Brain pericyte (primary cell): ENCODE measurements at places on chromosomes 6 and 20.

GRCh38 chr6:148881593-148882311 lies 134.9 kb downstream of the UST start:
- no peak for DNase-seq

DNA sequence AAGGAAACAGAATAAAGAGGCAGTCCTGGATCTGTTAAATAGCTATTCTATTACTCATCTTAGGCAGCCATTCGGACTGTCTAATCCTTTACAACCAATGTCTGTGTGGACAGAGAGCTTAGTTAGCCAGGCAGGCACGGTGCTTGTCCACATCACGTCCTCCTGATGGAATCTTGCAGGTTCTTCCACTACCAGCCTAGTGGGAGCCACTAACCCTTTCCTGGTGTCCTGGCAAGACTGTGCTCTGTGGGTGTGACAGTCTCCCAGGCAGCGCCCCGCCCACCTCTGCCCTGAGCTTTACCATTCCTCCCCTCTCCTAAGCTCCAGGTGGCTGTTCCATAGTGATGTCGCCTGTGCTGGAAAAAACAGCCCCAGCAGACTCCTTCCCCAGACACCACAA lies 78.3 kb upstream of the CLDN20 start:
- no peak for DNase-seq

DNA sequence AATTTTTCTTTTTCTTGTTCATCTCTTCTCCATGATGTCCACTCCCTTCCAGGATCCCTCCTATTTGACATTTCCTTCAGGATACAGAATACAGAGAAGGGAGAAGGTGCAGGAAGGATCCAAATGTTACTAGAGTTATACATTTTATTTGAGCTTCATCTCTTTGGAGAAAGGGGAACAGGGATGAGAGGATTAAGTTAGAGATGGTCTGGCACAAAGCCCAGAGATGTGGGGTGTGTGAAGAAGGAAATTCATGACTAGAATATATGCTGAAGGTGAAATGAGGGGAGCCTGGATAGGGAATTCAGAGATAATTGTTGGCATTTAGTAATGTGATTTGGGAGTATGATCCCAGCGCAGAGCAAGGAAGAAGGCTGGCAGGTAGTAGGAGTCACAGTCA lies 22.5 kb upstream of the SRPK1 start:
- no peak for DNase-seq

GRCh38 chr6:36127462-36128016 lies 2.8 kb upstream of the MAPK13 start:
- DNase-seq, result no peak

- DNase-seq, result no peak
Observed at GRCh38 chr20:1798982-1799381, 96.2 kb upstream of the SIRPA start.

- DNase-seq, result no peak
Observed at GRCh38 chr20:62922451-62922921, 3.8 kb downstream of the DIDO1 start.

- DNase-seq, result no peak
Observed at GRCh38 chr6:9403736-9404135, 968.4 kb upstream of the SLC35B3 start.

GRCh38 chr6:130890521-130890971 lies 63.3 kb downstream of the SMLR1 start:
- no peak for DNase-seq

DNA sequence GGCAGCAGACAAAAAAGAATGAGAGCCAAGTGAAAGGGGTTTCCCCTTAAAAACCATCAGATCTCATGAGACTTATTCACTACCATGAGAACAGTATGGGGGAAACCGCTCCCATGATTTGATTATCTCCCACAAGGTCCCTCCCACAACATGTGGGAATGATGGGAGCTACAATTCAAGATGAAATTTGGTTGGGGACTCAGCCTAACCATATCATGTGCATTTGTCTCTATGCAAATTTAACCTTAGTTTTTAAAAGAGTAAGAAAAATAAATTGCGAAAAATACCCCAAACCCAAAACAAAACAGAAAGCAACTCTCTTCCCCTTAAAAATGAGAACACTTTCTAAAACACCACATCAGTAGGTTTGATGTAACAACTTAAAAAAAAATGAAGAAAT lies 22.6 kb upstream of the GPR6 start:
- DNase-seq, result no peak

- DNase-seq, result no peak
Observed at GRCh38 chr6:13454286-13455221, 32.8 kb downstream of the GFOD1 start.

GRCh38 chr6:37819177-37819801 lies at the start of gene ZFAND3:
ZFAND3 (plus strand) TSS chr6:37819727; CDS start chr6:37819946, 219 bp downstream.
- DNase-seq, result peak; percentile 93

- no peak for DNase-seq
Observed at GRCh38 chr6:53431704-53432103, 83.0 kb upstream of the ELOVL5 start.

DNA sequence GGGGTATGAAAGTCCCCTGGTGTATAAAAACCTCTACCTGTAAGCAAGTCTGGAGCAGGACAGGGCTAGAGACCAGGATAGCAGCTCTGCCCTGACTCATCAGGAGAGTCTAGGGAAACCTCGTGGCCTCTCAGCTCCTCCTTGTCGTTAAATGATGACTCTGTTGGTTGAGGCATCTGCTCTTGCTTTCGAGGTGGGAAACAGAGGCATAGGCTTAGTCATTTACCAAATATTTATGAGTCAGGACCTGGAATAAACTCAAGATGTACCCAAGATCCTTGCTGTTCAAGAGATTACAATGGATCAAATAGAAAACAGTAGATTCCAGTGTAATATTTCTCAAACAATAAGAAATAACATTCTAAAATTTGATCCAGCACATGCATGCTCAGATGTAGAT lies 5.5 kb downstream of the MANBAL start:
- peak; percentile 60 for DNase-seq

DNA sequence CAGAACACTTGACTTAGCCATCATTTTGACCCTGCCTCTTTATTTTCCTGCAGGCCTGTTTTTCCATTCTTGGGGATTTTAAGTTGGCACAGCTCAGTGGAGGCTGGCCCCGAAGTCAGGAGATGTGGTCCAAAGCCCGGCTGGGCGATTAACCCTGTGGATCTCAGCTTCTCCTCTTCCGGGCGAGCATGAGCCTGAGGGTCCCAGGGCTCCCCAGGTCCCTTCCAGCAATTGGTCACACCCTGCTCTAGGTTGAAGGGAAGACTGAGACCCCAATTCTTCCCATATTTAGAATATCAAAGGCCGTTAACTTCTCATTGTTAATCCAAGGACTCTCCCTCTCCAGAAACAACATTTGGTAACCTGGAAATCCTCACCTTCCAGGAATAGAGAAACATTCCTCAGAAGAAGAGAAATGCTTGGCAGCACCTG lies 2.3 kb downstream of the THBS2 start:
- no peak for DNase-seq

GRCh38 chr20:51238675-51239305 lies 215.9 kb upstream of the KCNG1 start:
- no peak for DNase-seq

DNA sequence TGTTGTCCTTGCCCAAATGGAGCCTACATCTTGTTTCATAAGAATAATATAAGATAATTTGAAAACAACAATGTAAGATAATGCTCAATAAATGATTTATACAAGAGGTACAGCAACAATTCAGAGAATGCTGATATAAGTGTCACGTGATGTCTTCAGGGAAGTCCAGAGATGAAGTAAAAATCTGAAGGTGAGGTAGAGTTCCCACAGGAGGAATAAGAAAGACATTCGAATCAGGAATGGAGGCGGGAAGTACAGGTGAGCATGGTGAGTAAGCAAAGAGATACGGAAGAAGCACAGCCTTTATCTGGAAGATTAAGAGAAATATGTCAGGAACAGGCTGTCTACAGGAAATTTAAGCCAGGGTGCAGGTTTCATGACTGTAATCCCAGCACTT lies 165.9 kb upstream of the MARCKS start:
- no peak for DNase-seq

- no peak for DNase-seq
Observed at GRCh38 chr20:53657732-53658131, 64.1 kb upstream of the ZNF217 start.

DNA sequence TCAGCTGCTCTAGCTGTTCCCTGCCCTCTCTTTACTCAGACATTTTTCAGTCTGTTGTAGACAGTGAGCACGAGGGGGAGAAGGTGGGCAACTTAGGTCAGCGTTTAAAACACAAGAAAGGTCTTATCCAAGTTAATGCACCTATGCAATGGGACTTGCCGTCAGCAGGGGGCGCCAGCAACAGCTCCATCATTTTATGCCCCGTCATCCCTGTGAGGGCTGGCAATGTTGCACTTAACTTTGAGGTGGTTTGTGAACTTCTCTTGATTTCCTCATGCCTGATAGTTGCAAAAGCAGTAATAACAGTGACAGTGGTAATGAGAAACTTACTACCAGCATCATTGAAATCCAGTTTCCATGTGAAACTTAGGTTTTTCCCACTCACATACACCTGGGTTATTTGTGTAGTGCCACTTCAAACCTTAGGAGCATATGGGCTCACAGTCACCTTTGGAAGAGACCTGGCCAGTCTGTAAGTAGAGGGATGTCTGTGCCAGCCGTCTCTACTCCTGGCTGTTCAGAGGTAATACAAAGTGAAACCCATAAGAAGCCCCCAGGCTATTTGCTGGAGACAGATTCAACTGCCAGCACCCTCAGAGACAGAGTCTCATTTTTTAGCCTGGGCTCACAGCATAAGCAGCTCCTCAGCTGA lies 44.9 kb upstream of the ID1 start:
- no peak for DNase-seq

- no peak for DNase-seq
Observed at GRCh38 chr6:44119704-44120262, 7.5 kb downstream of the MRPL14 start.

DNA sequence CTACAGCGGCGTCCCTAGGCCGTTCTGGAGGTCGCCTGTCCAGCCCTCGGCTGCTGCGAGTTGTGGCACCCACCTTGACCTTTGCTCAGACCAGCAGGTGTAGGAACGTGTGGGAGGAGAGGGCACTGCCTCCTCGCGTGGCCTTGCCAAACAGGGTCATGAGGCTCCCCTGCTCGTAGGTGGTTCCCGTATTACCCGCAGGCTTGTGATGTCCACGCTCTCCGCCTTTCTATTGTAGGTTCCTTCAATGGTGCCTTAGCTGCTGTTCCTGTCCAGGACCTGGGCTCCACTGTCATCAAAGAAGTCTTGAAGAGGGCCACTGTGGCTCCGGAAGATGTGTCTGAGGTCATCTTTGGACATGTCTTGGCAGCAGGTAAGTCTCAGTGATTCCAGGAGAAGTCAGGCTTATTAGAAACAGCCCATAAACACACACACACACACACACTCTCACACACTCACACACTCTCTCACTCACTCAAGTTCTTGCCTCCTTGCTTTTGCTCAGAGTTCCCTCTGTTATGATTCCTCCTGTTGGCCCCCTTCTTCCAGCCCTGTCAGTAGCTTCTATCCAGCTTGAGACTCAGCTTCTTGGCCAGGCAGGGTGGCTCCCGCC lies 942 bp downstream of the ACAT2 start:
- peak; percentile 13 for DNase-seq

GRCh38 chr6:6407071-6407741 lies 86.7 kb upstream of the F13A1 start:
- DNase-seq, result no peak

GRCh38 chr6:29696147-29697125 lies 15.5 kb upstream of the ZFP57 start:
- DNase-seq, result no peak

DNA sequence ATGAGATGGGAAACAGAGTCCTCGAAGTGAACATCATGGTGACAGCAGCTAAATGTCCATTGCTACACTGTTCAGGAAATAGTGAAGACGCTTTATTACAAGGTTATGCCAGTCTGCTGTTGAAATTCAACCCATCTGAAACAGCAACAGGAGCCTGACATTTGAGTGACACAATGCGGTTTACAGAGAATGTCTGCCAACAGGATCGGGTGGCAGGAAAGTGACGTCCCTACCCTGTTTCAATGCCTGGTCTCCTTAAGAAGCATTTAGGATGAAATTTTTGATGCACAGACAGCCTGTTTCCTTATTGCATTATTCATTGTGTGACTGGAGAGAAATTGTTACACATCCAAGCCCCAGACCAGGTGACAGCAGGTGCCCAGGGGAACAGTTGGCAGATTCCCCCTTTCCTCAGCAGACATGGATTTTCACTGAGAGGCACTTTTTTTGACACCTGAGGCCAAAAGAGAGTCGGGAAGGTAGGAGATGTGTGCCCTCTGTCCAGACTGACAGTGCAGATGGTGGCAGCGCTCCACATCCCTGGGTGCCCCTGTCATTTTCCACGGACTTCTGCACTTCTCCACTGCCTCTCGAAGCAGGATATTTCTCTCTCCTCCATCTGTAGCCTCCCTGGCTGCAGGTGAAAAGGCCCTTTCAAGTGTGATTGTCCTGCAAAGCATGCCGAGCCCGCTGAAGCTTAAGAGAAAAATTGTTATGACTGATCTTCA lies 87.9 kb downstream of the BFSP1 start:
- DNase-seq, result no peak

GRCh38 chr6:25070547-25071366 lies 135.0 kb upstream of the RIPOR2 start:
- no peak for DNase-seq

DNA sequence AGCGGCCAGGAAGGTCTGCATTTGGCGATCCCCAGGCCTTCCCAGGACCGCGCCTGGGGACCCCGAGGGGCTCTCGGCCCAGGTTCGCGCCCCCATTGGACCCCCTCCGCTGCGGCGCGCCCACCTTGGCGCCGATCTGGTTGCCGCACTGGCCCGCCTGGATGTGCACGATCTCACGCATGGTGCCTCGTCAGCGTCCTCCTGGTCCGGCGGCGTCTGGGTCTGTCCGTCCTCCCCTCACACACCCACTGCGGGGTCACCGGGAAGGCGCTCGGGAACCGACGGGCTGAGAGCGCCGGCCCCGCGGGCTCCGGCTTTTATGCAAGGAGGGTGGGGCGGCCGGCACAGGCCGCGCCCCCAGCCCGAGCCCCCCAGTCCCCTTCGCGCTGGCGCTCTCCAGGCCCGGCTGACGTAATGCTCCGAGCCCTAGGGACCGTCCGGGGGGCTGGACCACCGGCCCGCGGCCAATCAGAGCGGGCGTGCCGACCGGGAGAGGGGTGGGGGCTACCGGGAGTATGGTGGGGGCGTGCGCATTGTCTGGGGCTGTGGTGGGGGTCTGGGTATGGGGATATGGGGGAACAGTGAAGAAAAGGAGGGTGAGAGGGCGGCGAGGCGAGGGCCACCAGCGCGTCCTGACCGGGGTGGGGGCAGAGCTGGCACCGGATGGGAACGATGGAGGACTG lies at the start of gene TUBB2B:
Gene TUBB2B, minus strand, starts transcription at position 291 of the 683 bp plus-strand sequence. Its CDS starts 110 bp downstream, at position 181.
- DNase-seq, result no peak

- no peak for DNase-seq
Observed at GRCh38 chr6:110573136-110573535, 96.7 kb upstream of the SLC22A16 start.

GRCh38 chr6:131655951-131656350 lies 18.8 kb downstream of the ENPP3 start:
- DNase-seq, result no peak
